ENCODE measurements at places on chromosomes 6 and 20. TPM values are rescaled to one million over a fixed set of nuclear protein-coding genes. Genes with fewer than 3 reads are reported as not detected.
A peak's percentile ranks its signal among the peaks of the same experiment; 100 is the strongest.

CCDC170 gene
- not detected for total RNA-seq

- H3K4me1 ChIP-seq = peaks cover 16% of the 10 kb centered on the region
- H3K27ac ChIP-seq = no peak overlapping the region
- no peak for DNase-seq
- H3K36me3 ChIP-seq = peaks cover 18% of the 10 kb centered on the region
Observed at GRCh38 chr20:10454151-10454750, 19.1 kb downstream of the SLX4IP start.

- no peak overlapping the region for H3K4me3 ChIP-seq
- no peaks in the 10 kb centered on the region for H3K27me3 ChIP-seq
- no peak overlapping the region for H3K27ac ChIP-seq
- DNase-seq = no peak
- H3K36me3 ChIP-seq = no peaks in the 10 kb centered on the region
- no peaks in the 10 kb centered on the region for H3K4me1 ChIP-seq
Observed at GRCh38 chr6:64817525-64817924, 889.5 kb downstream of the EYS start.

GRCh38 chr6:10421158-10421920 is 6.5 kb upstream of the TFAP2A start:
- DNase-seq = no peak
- H3K36me3 ChIP-seq = peaks cover 3% of the 10 kb centered on the region
- H3K4me3 ChIP-seq = no peak overlapping the region
- H3K27ac ChIP-seq = no peak overlapping the region

DNA sequence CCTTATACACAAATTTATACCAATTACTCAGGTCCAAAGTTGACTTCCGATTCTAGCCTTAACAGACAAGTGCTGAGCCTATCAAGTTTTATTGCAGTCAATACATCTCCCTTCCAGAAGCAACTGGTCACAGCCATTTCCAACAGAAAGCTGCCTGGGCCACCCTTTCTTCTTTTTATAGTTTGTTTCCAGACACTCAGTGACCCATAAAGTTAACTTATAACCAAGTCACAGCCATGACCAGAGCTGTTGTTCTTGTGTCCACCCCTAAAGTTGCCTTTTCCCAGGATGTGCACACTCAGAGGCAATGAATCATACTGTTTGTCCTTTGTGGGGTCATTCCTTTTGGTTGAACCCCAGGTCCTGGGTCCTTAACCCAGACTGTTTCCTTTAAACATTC is 89.9 kb downstream of the CD83 start:
- no peaks in the 10 kb centered on the region for H3K36me3 ChIP-seq
- no peak for DNase-seq
- H3K4me3 ChIP-seq = no peak overlapping the region
- no peaks in the 10 kb centered on the region for H3K27me3 ChIP-seq
- peaks cover 17% of the 10 kb centered on the region for H3K4me1 ChIP-seq

DNA sequence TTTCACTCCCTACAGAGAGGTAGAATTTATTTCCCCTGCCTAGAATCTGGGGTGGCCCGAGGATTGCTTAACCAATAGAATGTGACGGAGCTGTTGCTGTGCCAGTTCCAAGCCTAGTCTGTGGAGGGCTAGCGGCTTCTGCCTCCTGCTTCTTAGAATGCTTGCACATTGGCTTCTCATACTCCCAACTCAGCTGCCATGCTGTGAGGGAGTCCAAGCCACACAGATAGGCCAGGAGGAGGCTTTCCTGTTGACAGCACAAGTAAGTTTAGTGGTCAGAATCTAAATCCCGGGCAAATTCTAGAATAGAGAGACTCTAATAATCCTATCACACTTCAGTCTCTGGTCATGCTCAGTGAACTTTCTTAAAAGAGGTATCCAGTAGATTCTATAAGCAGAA is 57.5 kb upstream of the SNRPB2 start:
- H3K4me1 ChIP-seq = no peaks in the 10 kb centered on the region
- DNase-seq = no peak
- no peaks in the 10 kb centered on the region for H3K36me3 ChIP-seq
- no peak overlapping the region for H3K4me3 ChIP-seq

DNA sequence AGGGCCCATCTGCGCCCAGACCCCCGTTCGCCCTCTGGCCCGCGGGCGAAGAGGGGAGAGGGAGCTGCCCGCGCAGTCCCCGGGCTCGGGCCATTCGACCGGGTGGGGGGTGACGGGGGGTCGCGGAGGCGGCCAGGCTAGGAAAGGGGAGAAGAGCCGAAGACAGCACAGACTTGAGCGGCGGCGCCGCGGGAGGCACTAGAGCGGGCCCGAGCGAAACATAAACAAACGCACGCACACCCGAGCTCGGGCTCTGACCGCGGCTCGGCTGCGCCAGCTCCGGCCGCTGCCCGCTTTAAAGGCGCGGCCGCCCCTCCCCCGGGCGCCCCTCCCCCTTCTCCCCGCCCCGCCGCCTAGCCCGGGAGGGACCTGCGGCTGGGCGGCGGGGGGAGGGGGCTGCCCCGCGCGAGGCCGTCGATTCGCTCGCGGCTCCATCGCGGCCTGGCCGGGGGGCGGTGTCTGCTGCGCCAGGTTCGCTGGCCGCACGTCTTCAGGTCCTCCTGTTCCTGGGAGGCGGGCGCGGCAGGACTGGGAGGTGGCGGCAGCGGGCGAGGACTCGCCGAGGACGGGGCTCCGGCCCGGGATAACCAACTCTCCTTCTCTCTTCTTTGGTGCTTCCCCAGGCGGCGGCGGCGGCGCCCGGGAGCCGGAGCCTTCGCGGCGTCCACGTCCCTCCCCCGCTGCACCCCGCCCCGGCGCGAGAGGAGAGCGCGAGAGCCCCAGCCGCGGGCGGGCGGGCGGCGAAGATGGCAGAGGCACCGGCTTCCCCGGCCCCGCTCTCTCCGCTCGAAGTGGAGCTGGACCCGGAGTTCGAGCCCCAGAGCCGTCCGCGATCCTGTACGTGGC is at the start of gene FOXO3:
TSS of gene FOXO3 (plus strand) at position 455 of the 846 bp plus-strand sequence. CDS start at position 747, 292 bp downstream.
- peaks cover 45% of the 10 kb centered on the region for H3K4me1 ChIP-seq
- H3K27ac ChIP-seq = peak within 1 kb of the TSS; percentile 74
- DNase-seq = peak; percentile 67
- H3K27me3 ChIP-seq = no peaks in the 10 kb centered on the region
- H3K36me3 ChIP-seq = peaks cover 13% of the 10 kb centered on the region

DNA sequence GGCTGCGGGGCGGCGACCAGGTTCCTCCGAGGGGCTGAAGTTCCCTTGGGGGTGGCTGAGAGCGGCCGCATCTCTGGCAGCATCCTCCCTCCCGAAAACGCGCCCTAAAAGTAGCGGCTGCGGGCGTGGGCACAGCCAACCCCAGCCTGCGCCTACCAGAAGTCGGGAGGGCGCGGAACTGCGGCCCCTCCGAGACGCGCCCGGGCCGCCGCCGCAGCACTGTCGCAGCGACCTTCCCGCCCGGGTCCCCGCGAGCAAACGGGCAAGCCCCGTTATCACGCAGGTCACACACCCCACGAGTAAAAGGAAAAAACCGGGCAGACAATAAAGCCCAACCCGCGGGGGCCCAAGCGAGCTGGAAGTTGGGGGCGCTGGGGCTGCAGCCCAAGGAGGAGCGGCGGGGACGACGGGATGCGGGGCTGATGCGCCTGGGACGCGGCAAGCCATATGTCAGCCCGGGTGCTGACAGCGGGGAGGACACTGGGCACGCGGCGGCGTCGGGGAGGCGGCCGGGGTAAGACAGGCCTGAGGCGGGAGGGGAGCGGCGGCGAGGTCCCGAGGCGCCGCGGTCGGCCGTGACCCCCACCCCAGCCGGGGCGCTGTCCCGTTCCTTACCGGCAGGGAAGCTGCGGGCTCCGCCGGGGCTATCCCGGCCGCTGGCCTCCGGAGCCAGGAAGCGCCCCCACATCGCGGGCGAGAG is 659 bp downstream of the CEP85L start:
- peak overlapping the region; percentile 84 for H3K4me3 ChIP-seq
- H3K27me3 ChIP-seq = no peaks in the 10 kb centered on the region
- H3K27ac ChIP-seq = peak overlapping the region; percentile 80
- DNase-seq = peak; percentile 53

DNA sequence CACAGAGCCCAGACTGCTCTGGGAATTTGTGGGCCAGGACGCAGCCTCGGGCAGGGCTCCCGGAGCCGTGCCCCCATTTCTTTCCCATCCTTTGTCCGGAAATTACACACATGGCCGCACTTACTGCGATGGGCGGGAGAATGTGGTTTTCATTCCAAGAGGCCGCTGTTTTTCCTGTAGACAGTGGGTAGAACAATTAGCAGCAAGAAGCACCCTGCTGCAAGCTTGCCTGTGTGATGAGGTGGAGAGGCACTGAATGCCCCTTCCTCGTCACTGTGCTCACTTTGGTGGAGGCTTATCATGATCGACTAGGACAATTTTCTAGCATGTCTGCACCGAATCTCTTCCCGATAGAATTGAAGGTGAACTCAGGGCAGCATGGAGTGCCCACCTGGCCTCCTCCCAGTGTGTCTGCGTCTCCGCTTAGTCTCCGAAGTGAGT is 102.8 kb downstream of the DACT2 start:
- no peaks in the 10 kb centered on the region for H3K4me1 ChIP-seq
- no peak overlapping the region for H3K4me3 ChIP-seq
- H3K36me3 ChIP-seq = no peaks in the 10 kb centered on the region
- H3K27ac ChIP-seq = no peak overlapping the region
- DNase-seq = no peak

- H3K27me3 ChIP-seq = peaks cover 12% of the 10 kb centered on the region
- no peak overlapping the region for H3K27ac ChIP-seq
- no peak overlapping the region for H3K4me3 ChIP-seq
Observed at GRCh38 chr6:128601060-128601459, 80.7 kb upstream of the PTPRK start.

DNA sequence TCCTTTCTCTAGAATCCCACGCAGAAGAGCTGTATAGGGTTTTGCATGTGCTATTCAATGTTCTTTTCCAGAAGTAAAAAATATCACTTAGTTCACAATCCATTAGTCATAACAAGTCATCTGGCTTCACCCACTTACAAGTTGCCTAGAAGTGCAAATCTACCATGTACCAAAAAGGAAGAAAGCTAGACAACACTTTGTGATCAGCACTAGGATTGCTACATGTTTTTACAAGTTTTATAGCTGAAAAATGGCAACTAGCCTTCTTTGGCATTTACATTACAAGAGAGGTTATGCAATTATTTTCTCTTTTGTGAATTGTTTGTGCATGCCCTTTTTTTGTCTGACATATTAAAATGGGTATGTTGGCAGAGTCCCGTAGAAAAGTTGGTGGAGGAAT is 85.6 kb upstream of the PTPRK start:
- H3K4me1 ChIP-seq = no peaks in the 10 kb centered on the region
- no peak overlapping the region for H3K27ac ChIP-seq
- no peaks in the 10 kb centered on the region for H3K36me3 ChIP-seq
- no peaks in the 10 kb centered on the region for H3K27me3 ChIP-seq
- DNase-seq = no peak

DNA sequence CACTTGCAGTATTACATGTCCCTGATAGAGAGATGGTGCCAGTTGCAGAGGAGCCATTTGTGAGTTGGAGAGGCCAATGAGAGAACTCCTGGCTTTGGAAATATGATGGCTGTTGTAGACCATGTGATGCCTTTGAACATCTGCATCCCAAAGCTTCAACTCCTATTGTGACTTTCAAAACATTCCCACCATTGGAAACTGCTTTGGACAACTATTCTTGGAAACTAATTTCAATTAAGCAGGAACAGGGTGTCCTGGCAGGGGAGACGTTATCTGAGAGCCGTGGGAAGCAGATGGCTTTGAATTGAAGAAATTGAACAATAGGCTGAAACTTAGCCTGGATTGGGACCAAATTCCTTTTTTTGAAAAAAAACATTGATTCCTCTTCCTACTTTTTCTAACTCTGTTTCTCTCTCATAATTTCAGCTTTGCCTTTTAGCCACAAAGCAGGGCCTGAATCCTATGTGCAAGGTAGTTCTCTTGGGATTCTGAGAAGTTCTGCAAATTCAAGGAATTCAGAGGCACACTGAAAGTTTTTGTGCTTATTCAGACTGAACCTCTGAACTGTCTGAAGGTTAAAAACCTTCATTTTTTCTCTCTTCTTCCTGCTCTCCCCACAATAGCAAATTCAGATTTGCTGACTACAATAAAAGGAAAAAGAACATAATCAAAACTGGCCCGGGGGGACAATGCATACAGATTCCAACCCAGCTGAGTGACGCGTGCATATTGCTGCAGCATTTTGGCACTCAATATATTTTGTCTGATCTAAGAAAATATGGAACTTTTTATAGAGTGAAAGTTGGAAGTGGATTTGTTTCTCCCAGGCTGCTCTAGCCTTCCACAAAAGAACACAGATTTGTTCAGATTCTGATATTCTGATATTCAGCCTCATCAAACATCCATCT is 720.4 kb upstream of the CHD6 start:
- no peak for DNase-seq
- H3K4me1 ChIP-seq = no peaks in the 10 kb centered on the region
- H3K36me3 ChIP-seq = no peaks in the 10 kb centered on the region
- no peak overlapping the region for H3K4me3 ChIP-seq
- H3K27me3 ChIP-seq = no peaks in the 10 kb centered on the region
- no peak overlapping the region for H3K27ac ChIP-seq

DNA sequence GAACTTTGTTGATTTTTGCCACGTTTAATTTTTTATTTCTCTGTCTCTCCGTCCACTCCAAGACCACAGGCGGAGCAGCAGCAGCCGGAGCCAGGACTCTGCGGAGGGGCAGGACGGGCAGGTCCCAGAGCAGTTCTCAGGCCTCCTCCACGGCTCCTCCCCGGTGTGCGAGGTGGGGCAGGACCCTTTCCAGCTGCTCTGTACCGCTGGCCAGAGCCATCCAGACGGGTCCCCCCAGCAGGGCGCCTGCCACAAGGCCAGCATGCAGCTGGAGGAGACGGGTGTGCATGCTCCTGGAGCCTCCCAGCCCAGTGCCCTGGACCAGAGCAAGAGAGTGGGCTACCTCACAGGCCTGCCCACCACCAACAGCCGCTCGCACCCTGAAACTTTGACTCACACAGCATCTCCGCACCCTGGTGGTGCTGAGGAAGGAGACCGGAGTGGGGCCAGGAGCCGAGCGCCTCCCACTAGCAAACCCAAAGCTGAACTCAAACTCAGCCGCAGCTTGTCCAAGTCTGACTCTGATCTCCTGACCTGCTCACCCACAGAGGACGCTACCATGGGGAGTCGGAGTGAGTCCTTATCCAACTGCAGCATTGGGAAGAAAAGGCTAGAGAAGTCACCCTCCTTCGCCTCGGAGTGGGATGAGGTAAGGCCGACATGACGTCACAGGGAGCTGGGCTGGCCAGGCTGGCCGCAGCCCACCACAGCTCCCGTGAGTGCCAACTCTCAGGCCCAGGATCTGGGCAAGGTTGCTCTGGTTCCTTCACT is 123.5 kb downstream of the TCP11 start:
- H3K27ac ChIP-seq = no peak overlapping the region
- no peaks in the 10 kb centered on the region for H3K4me1 ChIP-seq
- H3K4me3 ChIP-seq = no peak overlapping the region
- H3K36me3 ChIP-seq = peaks cover 5% of the 10 kb centered on the region
- DNase-seq = no peak

- peak overlapping the region; percentile 82 for H3K4me3 ChIP-seq
- no peak overlapping the region for H3K27ac ChIP-seq
- peaks cover 12% of the 10 kb centered on the region for H3K4me1 ChIP-seq
- DNase-seq = peak; percentile 35
Observed at GRCh38 chr6:21587961-21588480, 5.5 kb upstream of the SOX4 start.

- no peaks in the 10 kb centered on the region for H3K36me3 ChIP-seq
- H3K4me3 ChIP-seq = no peak overlapping the region
- peaks cover 35% of the 10 kb centered on the region for H3K27me3 ChIP-seq
- no peak for DNase-seq
- no peak overlapping the region for H3K27ac ChIP-seq
Observed at GRCh38 chr6:1279065-1279464, 32.8 kb upstream of the FOXQ1 start.

- peaks cover 26% of the 10 kb centered on the region for H3K36me3 ChIP-seq
- peaks cover 38% of the 10 kb centered on the region for H3K4me1 ChIP-seq
- peak overlapping the region; percentile 83 for H3K27ac ChIP-seq
- no peaks in the 10 kb centered on the region for H3K27me3 ChIP-seq
- peak overlapping the region; percentile 89 for H3K4me3 ChIP-seq
- DNase-seq = no peak
Observed at GRCh38 chr6:169701311-169701953, 397 bp downstream of the WDR27 start.
